RWPE2 (cell line): ENCODE measurements at places on chromosomes 6 and 20.

DNA sequence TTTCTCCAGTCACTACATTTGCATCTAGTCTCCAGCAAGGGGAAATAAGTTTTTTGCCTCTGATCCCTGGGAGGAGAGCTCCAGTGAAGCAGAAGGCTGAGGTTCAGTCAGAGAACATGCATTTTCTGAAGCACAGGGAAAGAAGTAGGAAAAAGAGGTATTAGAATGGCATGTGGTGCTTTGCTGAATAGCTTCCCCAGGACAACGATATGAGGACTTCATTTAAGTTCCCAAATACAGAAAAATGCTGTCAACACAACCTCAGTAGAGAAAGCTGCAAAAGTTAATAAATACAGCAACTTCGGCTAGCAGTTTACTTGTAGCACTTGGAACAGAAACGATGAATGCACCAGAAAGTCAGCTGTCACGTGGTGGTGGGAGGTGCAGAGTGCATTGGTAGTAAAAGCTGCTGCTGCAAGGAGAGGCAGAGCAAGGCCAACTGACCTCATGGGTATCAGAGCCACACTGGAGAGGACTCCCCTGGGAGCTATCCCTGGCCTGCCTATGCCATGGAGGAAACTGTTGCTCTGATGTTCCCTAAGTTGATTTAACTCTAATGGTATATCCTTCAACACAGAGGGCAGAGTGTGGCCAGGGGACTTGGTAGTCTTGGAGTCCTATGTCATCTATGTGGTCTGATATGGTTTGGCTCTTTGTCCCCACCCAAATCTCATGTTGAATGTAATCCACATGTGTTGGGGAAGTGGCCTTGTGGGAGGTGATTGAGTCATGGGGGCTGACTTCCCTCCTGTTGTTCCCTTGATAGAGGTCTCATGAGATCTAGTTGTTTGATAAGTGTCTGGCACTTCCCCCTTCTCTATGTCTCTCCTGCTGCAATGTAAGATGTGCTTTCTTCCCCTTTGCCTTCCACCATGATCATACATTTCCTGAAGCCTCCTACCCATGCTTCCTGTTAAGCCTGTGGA lies 85.9 kb downstream of the ADTRP start:
- no peak for DNase-seq

DNA sequence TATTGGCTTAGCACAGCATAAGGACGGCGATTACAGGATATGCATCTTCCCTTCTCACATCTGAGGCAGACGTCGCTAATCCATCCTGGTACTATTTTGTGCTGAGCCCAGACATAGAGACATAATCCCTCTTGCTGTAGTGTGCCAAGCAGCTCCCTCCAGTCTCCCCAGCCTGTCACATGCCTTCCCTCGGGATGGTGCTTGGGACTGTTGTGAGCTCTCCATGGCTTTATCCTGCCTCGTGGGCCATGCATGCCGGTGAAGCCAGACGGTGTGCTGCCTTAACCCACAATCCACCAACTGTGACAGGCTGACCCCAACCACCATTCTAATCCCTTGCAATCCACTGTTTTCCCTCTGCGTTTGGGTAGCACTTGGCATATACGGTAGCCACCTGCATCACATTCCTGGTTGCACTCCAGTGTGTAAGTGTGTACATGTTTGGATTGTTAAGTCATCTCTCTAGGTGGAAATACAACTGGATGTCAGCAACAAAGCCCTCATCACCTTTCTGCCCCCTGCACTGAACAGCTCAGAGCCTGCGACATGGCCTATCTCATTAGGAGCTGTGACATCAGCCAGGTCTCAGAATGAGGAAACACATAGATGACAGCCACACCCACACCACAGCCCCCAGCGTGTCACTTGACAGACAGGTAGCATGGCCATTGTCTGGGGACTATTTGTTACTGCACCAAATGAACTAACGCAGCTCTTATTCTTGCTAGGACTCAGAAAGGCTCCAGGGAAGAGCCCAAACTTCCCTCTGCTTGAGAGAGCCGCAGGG lies 374.8 kb upstream of the CDH4 start:
- no peak for DNase-seq

- DNase-seq = no peak
Observed at GRCh38 chr6:124823240-124824111, 138.8 kb upstream of the RNF217 start.

DNA sequence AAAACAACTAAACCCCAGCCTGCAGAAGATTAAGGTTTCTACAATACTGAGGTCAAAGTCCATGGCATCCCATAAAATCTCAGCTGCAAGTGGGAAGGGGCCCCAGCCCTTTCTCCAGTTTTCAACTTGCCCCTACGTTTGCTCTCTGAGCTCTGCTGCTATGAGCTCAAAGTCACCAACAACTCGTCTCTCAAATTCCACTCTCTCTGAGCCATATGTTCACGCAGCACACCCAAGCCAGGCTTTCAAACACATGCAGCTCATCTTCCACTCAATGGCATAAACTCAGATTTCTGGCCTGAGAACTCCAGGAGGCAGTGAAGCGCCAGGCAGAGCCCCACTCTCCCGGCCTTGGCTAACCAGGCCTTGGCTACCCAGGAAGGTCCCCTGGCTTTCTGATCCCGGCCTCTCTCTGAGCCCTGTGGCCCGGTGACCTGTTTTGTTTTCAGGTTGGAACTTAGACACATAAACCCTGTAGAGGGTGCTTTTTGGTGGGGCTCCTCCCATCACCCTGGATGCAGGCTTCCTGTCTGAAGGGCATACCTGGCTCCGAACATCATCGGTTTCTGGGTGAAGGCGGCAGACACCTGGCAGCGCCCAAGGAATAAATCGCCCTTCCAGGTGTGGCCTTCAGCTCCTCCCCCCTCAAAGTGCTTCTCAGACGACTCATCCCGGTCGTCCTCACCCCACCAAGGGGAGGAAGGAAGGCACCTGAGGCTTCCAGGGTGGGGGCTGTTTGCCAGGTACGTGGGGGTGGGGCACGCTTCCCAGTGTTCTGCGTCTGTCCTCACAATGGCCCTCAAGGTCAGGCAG lies 12.4 kb downstream of the SLC22A23 start:
- no peak for DNase-seq

DNA sequence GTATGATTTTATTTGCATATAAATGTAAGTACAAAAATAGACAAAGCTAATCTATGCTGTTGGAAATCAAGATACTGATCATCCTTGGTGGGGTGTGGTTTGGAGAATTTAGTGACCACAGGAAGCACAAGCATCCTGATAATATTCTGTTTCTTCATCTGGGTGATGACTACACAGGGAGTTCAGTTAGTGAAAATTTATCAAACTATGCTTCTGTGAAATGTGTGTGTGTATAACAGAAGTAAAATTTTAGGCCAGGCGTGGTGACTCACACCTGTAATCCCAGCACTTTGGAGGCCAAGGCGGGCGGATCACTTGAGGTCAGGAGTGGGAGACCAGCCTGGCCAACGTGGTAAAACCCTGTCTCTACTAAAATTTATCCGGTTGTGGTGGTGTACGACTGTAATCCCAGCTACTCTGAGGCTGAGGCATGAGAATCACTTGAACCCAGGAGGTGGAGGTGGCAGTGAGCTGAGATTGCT lies 20.6 kb downstream of the ENPP3 start:
- DNase-seq = no peak

- DNase-seq = no peak
Observed at GRCh38 chr6:13507306-13507860, 20.0 kb upstream of the GFOD1 start.

GRCh38 chr6:118335325-118335816 lies 212.7 kb upstream of the PLN start:
- DNase-seq = no peak

DNA sequence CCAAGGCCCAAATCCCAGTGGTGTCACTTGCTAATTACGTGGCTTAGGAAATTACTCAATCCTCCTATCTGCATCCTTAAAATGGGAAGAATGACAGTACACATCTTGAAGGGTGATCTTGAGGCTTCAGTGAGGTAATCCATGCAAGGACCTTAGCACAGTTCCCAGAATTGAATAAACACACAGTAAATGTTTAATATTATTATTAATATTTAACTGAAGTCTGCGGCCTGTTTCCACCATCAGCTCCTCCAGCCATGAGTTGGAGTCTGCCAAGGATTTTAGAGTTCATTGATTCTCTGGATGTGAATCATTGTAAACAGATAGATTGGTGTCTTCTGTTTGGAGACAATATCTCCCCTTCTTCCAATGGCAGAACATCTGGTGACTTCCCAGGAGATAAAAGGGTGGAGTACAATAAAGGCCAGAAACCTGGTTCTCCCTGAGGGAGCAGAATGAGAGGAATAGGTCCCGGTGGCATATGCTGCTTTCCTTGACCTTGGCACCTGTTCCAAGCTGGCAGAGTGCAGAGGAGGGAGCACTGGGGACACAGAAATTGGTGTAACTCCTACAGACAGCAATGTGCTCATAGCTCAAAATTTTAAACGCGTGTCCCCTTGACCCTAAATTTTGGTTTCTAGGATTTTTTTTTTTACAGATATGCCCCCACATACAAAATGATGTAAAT lies 25.4 kb downstream of the UNC5CL start:
- no peak for DNase-seq

- no peak for DNase-seq
Observed at GRCh38 chr6:52663120-52663935, 7.6 kb upstream of the TMEM14A start.

- DNase-seq = no peak
Observed at GRCh38 chr6:169106176-169106575, 147.5 kb downstream of the THBS2 start.

- no peak for DNase-seq
Observed at GRCh38 chr20:5731753-5732366, 18.3 kb upstream of the SHLD1 start.

- no peak for DNase-seq
Observed at GRCh38 chr6:33673851-33674250, 37.6 kb downstream of the UQCC2 start.

DNA sequence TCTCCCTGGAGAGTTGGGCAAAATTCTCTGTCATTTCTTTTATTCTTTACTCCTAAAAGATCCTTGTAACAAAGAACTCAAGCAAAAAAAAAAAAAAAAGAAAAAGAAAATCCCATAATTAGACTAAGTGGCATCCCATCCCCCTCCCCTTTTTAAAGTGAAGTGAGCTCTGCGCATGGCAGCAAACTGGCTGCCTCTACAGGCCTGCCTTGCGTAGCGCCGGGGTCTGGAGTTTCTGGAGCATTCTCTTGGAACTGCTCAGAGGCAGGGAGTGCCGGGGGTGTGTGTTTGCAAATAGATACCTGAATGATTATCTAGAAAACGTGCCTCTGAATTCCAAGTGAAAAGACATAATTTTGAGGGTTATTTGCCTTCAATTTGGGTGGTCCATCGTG lies 48.1 kb downstream of the FOXC1 start:
- DNase-seq = no peak

- DNase-seq = peak; percentile 95
Observed at GRCh38 chr6:48826901-48827701, 636.0 kb downstream of the MMUT start.

DNA sequence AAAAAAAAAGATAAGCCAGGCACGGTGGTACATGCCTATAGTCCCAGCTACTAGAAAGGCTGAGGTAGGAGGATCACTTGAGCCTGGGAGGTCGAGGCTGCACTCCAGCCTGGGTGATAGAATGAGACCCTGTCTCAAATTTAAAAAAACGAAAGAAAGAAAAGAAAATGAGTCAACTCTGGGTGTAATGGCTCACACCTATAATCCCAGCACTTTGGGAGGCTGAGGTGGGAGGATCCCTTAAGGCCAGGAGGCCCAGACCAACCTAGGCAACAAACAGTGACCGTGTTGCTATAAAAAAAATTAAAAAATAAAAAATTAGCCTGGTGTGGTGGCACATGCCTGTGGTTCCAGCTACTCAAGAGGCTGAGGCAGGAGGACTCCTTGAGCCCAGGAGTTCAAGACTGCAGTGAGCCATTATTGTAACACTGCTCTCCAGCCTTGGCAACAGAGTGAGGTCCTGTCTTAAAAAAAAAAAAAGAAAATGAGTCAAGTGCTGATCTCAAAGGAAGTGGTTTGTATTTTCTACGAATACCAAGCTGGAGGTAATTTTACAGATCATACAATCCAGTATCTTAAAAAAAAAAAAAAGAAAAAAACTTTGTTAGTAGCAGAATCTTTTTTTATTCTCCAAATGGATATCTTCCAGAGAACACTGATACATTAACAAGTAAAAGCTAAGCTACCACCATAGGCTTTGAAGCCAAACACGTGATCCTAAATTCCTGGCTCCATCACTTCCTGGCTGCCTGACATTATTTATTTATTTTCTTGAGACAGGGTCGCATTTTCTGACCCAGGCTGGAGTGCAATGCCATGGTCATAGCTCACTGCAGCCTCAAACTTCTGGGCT lies 5.7 kb downstream of the COMMD7 start:
- no peak for DNase-seq

- DNase-seq = no peak
Observed at GRCh38 chr6:108518714-108519576, 41.8 kb upstream of the FOXO3 start.

- DNase-seq = no peak
Observed at GRCh38 chr6:163828038-163828795, 413.7 kb downstream of the QKI start.

DNA sequence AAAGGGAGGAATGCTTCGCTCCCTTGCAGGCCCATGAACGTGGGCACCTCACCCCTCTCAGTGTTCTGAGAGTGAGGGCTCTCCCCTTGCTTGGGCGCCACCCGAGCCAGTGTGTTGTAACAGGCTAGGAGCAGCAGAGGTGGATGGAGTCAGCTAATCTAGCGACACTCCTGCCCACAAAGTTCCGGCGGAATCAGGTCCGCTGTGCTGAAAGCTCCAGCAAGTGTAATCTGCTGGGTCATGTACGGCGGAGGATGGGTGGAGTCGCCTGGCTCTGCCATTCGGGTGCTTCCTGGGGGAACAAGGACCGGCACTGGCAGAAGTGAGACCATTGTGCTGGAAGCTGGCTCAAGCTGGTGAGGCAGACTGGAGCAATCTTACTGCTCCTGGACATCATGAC lies 1310.1 kb downstream of the EPHA7 start:
- DNase-seq = peak; percentile 70

DNA sequence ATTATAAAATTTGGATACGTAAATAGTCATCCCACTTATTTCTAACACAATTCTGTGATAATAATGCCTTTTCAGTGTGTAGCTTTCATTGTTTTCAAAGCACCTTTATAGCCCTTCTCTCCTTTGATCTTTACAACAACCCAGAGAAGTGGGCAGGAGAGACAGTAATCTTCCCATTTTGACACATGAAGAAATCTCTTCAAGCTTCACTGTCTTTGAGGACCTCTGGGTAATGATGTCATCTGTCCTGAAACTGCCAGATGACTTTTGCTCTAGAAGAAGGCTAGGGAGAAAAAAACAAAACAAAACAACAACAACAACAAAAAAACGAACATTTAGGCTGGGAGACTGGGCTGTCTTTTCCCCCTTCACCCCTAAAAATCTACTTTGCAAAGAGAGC lies 203.0 kb downstream of the KCNQ5 start:
- no peak for DNase-seq
